Stimulated activated CD4-positive, alpha-beta T cell treated with anti-CD3 and anti-CD28 coated beads, Interleukin-12 subunit alpha, Interleukin-12 subunit beta, amount 100 ng/mL, for 4 hours (primary cell): ENCODE measurements at places on chromosomes 5 and 9.

- DNase-seq = no peak
Observed at GRCh38 chr5:11037080-11037479, 276.0 kb upstream of the DAP start.

DNA sequence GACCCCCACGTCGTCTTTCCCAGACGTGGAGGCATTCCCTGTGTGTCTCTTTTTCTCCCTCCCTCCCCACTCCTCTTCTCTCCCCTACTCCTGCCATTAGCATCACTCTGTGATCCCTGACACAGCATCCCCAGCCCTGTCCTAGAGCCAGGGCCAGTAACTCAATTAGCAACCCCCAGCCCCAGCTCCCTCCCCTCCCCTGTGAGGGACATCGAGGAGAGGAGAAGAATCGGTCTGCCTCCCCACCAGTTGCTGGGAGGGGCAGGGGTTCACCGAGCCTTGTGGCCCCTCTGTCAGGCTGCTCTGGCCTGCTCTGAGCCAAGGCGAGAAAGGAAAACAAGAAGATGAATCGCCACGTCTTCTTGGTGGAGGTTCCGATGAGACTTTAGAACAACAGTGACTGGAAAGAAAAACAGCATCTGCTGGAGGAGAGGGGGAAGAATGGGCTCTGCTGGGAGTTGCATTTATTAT is 123.1 kb downstream of the PAPPA start:
- DNase-seq = no peak

DNA sequence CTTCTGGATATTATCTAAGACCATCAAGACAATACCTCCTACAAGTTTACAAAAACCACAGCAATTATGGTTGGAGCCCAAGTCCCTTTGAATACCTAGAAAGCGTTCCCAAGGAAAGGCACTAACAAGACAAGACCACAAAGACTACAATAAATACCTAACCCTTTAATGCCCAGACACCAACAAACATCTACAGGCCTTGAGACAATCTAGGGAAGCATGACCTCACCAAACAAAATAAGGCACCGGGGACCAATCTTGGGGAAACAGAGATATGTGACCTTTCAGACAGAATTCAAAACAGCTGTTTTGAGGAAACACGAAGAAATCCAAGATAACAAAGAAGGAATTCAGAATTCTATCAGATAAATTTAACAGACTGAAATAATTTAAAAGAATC is 37.8 kb downstream of the OXCT1 start:
- DNase-seq = no peak

GRCh38 chr9:89676281-89676680 is 71.5 kb downstream of the GADD45G start:
- no peak for DNase-seq

GRCh38 chr9:93304574-93305496 is 120.9 kb downstream of the WNK2 start:
- no peak for DNase-seq

DNA sequence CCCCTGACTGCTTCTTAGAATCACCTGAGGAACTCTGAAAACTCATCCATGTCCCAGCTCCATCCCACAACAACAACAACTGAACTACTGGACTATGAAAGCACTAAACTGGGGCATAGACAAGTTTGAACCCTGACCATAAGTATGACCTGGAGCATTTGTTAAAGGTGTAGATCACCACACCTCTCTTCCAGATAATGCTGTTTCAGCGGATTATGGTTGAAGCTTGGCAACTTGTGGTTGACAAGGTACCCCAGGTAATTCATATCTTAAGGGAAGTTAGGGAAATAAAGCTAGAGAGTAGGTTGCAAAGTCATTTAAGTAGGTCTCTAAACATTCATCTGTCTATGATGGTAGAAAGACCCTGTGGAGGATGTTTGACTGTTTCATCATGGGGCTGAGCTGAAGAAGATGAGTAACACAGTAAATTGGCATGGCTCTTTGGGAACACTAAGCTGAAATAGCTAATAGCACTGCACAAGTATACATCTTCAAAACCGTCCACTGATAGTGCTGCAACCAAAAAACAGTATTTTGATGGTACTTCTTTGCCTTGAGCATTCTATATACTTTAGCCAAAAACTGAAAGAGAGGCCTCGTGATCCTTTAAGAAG is 80.2 kb downstream of the TMEM174 start:
- DNase-seq = no peak

DNA sequence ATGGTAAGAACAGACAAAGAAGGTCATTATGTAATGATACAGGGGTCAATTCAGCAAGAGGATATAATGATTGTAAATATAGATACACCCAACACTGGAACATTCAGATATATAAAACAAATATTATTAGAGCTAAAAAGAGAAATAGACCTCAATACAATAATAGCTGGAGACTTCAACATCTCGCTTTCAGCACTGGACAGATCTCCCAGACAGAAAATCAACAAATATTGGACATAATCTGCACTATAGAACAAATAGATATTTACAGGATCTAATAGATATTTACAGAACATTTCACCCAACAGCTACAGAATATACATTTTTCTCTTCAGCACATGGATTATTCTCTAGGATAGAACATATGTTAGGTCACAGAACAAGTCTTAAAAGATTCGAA is 190.6 kb upstream of the RFX3 start:
- DNase-seq = no peak

DNA sequence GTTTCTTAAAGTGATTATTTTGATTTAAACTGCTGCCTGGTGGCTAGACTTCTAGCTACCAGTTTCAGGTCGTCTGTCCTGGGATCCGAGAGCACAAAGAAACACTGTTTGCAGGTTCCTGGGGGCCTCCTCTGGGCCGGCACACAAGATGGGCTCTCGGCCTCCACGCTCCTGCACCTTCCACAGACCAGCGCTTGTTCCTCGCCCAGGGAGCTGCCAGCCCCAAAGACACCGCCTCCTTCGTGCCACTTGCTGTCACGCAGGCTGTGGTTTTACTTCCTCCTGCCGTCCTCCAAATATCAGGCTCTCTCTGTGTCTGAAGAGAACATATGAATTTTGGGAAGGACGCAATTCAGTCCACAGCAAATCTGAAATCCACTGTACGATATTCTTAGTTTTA is 105.8 kb downstream of the ROR2 start:
- DNase-seq = no peak

DNA sequence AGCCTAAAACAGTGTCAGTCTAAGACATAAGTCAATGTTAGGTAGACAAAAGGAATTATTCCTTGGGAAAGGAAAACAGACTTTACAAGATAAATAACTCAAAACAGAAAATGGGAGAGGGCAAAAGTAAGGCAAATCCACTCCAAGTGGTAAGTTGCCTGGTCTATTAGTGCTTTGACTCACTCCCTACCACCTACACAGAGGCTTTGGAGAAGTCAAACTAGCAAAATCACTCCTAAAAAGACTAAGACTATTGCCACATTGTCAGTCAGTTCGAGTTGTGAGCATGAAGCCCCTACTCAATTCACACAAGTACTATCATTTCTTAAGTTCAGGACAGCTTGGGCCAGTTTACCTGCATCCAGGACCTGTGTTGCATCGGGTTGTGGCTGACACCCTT is 5.2 kb upstream of the ZBTB6 start:
- no peak for DNase-seq

GRCh38 chr5:134267366-134268018 is 41.6 kb upstream of the PPP2CA start:
- DNase-seq = no peak

- DNase-seq = no peak
Observed at GRCh38 chr9:132412089-132412488, 2.1 kb downstream of the CFAP77 start.

GRCh38 chr5:170757182-170757601 is 26.3 kb upstream of the GABRP start:
- DNase-seq = no peak

DNA sequence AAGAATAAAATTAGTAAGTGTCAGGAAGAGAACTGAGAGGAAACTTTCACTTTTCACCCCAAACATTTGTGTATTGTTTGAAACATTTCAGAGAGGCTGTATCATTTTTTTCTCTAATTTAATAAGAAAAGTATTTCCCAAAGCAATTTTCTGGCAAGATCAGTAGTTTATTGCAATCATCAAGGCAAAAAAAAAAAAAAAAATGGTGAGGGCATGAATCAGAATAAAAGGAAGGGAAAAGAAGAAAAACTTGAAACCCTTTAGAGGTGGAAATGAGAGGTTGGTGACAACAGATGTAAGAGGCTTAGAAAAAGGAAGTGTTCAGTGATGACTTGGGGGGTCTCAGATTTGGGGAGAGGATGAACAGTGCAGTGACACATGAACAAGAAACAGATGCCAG is 13.3 kb downstream of the SHC3 start:
- DNase-seq = no peak

GRCh38 chr5:67306965-67307607 is 110.5 kb upstream of the CD180 start:
- DNase-seq = no peak

DNA sequence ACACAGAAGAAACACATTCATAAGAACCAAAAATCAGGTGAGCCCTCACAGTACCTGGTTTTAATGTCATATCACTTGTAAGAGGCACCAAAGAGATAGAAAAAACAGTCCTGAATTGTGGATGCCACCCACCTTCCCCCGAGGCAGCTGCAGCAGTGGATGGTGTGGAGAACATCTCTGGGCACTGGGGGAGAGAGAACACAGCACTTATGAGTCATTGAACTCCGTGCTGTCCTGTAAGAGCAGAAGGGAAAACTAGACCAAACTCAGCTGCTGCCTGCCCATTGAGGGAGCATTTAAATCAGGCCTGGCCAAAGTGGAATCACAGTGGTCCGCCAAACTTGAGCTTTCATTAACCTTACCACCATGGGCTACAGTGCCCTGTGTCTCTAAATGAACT is 296.2 kb downstream of the SPATA31D1 start:
- DNase-seq = no peak

DNA sequence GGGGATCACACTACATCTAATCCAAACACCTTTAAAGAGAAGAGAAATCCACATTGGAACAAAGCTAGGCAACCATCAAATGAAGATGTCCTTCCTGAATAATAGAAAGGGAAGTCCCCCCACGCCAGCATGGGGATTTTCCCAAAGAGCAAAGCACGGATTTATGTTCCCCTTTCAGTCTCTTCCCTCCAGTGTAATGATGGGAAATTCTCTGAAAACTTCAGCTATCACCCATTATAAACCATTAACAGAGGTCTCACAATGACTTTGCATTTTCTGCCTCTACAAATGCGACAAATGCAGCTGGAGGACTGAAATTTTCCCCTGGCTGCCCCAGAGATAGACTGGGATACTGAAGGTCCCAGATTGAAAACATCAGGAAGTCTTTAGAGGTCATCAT is 368.7 kb downstream of the EFNA5 start:
- no peak for DNase-seq

DNA sequence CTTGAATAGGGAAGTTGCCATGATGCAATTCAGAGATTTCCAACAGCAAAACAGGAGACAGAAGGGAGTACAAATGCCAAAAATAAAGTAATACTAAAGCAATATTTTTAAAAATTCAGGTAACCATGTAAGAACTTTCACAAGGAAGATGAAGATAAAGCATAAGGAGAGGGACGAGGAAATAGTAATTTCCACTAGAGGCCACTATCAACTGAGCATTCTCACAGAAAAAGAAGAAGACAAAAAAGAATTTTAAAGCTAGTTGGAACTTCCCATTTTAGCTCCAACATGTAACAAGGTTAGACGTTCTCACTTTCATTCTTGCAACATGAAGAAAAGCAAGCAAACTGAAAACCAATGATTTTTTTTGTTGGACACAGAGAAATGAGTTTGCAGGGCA is 779.9 kb upstream of the CDH6 start:
- DNase-seq = no peak

DNA sequence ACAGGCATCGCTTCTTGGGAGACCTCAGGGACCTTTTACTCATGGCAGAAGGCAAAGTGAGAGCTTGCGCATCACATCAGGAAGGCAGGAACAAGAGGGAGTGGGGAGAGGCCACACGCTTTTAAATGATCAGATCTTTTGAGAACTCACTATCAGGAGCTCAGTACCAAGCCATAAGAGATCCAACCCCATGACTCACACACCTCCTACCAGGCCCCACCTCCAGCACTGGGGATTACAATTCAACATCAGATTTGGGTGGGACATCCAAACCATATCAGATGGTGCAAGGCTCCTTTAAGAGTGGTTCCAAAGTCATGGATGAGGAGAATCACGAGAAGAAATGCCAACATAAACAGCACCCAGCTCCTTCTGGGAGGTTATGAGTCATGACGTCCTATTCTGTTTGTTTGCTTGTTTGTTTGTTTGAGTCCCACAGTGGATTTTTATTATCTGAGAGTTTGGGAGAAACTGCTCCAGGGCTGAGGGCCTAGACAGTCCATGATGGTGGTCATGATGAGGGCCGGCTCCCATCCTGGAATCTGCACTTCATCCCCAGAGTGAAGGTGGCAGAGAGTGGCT is 453.5 kb downstream of the GADD45G start:
- DNase-seq = no peak

- no peak for DNase-seq
Observed at GRCh38 chr5:178312880-178313282, 80.3 kb upstream of the PHYKPL start.

GRCh38 chr5:18074961-18075360 is 440.7 kb downstream of the TAF11L14 start:
- no peak for DNase-seq
